ENCODE measurements at places on chromosomes 6 and 20.

DNA sequence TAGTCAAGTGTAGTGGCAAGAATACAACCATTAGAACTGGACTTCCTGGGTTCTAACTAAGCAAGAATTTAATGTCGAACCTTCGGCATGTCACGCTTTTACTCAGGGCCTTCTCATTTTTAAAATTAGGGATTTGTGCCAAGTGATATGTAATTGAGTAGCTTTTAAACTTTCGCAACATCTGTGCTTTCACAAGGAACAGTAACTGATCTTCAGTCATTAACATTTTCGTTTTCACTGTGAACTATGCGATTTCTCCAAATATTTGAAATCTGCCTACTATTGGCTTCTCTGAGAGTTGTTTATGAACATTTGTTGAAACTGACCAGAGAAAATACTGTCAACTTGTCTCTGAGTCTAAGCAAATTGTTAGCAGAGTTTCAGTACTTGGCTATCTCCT, 27.6 kb downstream of the GRM1 start:
- DNase-seq = peak; percentile 6

- DNase-seq = no peak
Measured at GRCh38 chr6:36838896-36839748, at the start of gene CPNE5. Gene CPNE5, minus strand, starts transcription at chr6:36839444. Its CDS starts 67 bp downstream, at chr6:36839377.

- no peak for DNase-seq
Measured at GRCh38 chr20:23507346-23507745, 16.4 kb downstream of the CST8 start.

DNA sequence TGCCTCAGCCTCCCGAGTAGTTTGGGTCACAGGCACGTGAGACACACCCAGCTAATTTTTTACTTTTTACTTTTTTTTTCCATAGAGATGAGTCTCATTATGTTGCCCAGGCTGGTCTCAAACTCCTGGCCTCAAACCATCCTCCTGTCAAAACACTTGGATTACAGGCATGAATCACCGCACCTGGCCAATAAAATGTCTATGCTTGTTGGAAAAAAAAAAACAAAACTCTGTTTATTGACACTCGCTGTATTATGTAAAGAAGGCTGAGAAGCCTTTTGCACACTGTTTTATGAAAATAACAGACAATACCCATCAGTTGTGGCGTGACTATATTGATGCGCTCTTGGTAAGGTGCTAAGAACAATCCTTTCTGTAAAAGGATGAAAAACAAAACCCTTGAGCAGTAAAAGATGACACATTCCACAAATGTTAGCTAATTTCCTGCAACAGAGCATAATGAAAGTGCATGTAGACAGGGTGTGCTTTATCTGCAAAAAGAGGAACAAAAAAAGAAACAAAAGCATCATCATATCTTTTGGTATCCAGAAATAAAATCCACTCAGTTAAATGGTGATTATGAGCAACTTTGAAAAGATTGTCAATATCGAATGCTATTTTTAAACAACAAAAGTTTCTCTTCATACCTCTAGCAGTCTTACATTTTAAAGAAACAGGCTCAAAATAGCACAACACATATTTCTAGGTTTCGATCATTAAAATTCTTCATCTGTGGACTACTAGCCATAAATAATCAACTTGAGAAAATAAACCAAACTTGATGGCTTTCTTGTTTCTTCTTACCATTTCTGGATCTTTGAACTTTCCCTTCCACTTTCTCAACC, 108.3 kb upstream of the PHACTR1 start:
- peak; percentile 81 for DNase-seq

GRCh38 chr20:49516916-49517804, 34.7 kb upstream of the KCNB1 start:
- no peak for DNase-seq

- DNase-seq = peak; percentile 89
Measured at GRCh38 chr6:163756079-163756478, 341.6 kb downstream of the QKI start.

DNA sequence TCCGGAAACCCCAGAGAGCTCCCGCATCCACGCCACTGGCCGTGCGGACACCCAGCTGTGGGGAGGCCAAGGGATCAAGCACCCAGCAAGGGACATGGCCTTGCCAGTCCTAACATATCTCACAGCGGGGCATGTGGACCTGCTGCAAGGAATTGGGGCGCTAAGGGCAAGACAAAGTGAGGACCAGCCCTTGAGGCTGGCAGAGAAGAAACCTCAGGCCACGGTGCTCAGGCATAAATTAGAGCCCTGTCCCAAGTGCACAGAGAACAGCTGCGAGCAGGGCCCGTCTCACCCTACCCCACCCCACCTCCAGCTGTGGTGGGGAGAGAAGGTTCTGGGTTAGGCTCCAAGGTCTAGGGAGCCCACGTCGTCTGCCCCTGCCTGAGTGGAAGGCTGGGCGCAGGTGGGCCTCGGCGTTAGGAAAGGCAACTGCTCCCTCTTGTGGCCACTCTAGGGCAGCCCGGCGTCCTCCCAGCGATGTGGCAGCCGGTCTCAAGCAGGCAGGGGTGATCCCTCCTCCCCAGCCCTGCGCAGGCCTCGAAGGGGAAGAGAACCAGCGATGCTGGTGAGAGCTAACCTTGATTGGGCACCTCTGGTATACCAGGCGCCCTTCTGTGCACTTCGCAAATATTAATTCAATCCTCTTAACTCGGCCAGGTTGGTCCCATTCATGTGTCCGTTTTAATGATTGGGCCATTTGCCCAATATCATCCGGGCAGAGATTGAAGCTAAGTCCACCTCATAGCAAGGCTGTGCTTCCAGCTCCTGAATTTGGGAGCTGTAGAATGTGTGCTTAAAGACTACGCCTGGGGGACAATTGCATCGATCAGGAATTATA, 235.8 kb downstream of the NFATC2 start:
- peak; percentile 71 for DNase-seq

DNA sequence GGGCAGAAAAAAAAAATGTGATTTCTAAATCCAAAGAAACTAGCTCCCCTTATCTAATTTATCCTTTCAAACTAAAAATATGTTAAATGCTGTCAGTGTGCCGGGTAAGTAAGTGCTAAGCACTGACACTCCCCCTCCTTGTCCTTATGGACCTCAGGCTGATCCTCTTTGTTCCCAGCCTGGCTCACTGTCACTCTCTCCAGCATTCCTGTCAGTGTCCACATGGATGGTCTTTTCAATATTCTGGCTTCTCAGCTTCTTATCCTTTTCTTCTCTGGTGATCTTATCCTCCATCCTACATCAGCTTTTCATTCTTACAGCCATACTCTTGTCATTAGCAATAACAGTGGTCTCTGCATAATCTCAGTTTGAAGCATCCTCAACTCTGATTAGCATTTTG, 55.0 kb downstream of the BCKDHB start:
- no peak for DNase-seq

- no peak for DNase-seq
Measured at GRCh38 chr6:29790626-29791025, 37.0 kb upstream of the HLA-G start.

DNA sequence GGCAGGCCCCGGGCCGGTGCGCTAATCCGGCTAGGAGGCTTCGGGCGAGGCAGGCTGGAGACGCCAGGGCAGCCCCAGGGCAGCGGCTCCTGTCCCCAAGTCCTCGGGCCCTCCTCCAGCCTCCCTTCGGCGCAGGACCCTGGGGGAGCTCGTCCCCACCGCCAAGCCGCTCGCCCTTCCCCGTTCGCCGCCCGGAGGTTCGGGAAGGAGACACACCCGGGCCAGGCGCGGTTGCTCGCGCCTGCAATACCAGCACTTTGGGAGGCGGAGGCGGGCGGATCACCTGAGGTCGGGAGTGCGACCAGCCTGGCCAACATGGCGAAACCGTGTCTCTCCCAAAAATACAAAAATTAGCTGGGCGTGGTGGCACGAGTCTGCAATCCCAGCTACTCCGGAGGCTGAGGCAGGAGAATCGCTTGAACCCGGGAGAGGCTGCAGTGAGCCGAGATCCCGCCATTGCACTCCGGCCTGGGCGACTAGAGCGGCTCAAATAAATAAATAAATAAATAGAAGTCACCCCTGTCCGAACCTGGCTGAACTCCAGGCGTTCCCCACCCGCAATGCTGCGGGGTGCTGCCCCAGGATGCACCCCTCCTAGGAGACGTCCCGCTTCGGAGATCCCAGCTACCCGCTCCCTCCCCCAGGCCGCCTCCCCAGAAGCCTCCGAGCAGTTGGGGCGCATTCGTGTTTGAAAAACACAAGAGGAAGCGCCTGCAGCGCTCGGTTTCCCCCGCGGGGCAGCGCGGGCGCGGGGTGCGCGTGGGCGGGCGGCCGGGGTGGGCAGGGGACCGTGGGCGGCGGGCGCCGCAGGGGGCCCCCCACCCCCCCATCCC, 27.5 kb downstream of the SERPINB9 start:
- peak; percentile 65 for DNase-seq

GRCh38 chr20:63819224-63819921, 11.7 kb downstream of the ZBTB46 start:
- DNase-seq = no peak

DNA sequence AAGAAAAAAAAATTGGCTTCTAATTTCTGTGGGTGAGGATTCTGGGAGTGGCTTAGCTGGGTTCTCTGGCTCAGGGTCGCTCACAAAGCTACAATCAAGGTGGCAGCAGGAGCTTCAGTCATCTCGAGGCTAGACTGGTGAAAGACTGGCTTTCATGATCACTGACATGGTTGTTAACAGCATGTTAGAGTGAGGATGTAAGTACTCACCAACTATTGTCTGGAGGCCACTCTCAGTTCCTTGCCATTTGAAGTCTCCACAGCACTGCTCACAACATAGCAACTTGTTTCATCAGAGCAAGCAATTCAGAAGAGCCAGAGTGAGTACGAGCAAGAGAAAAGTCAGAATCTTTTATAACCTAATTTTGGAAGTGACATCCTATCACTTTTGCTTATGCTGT, 145.7 kb upstream of the PRSS16 start:
- no peak for DNase-seq

DNA sequence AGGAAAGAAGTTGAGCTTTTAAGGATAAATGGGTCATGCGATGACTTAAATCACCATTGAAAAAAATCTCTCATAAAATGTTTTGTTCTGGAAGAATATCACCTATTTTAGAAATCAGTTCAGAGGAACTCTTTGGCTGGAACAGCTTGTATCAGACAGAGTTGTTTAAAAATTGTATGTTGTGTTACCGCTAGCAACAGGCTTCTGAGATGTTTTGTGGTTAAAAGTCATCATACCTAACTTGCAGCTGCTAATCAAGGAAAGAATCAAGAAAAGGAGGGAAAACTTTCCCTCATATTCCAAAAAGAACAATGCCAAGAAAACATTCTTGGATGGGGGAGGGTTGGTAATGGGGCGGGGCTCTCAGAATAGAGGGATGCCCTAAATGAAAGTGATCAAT, 220.7 kb upstream of the CITED2 start:
- DNase-seq = no peak

GRCh38 chr6:162543221-162543620, 184.3 kb downstream of the PRKN start:
- no peak for DNase-seq

GRCh38 chr6:42347456-42347855, 104.3 kb downstream of the TRERF1 start:
- DNase-seq = no peak

DNA sequence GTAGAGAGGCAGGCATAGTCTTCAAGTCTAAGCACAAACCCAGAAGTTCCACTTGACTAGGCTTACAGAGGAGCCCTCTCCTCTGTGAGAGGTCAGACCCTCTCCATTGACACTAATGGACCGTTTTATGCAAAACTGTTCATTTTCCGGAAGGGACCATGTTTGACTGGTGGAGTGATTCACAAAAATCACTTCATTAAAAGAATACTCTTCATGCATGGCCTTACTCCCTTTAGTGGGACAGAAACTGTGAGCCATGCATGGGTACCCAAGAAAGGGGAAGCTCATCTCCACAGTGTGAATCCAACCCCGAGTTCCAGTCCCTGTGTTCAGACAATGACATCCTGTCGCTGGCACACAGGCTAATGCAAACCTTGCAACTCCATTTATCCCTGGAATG, 63.2 kb downstream of the OLIG3 start:
- DNase-seq = no peak

- no peak for DNase-seq
Measured at GRCh38 chr20:48051794-48052474, 266.7 kb upstream of the SULF2 start.

- DNase-seq = peak; percentile 27
Measured at GRCh38 chr20:11350126-11351005, 567.3 kb upstream of the BTBD3 start.

DNA sequence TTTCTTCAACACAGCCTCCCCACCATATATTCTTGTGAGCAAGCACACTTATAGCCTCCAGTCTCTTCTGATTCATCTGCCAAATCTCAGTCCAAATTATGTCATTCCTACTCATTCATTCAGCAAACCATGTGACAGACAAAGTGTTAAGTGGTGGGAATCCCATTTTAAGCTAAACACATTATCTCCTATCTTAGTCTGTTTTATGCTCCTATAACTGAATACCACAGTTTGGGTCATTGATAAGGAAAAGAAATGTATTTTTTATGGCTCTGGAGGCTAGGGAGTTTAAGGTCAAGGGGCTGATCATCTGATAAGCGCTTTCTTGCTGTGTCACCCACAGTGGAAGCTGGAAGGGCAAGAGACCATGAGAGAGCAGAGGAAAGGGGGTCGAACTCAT, 23.9 kb upstream of the SMIM13 start:
- peak; percentile 15 for DNase-seq

- no peak for DNase-seq
Measured at GRCh38 chr20:36275441-36276189, 30.5 kb upstream of the DLGAP4 start.

DNA sequence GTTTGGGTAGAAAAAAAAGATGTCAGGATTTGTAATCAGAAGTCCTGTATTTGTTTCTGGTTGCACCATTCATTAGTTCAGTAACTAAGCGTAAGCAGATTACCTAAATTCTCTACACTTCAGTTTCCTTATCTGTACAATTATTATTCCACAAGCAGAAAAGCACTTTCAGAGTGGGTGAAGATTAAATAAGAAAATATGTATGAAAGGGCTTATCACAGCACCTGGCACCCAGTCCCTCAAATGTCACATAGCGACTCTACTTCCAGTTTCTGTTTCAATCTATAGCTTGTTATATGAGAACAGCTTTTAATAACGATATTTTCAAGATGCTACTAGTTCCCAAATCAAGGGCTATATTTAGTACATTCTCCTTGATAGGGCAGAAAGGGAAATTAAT, 31.4 kb downstream of the RGS17 start:
- no peak for DNase-seq

GRCh38 chr6:134995536-134995935, 45.6 kb upstream of the ALDH8A1 start:
- no peak for DNase-seq

Measured in suppressor macrophage treated with lipopolysaccharide for 4 hours (primary cell).